ENCODE measurements at places on chromosomes 3 and 15. TPM values are rescaled to one million over a fixed set of nuclear protein-coding genes. Genes with fewer than 3 reads are reported as not detected.

- DNase-seq = no peak
Observed at GRCh38 chr3:152505926-152506325, 237.2 kb downstream of the MBNL1 start.

PRR20G gene
- total RNA-seq = not detected

DNA sequence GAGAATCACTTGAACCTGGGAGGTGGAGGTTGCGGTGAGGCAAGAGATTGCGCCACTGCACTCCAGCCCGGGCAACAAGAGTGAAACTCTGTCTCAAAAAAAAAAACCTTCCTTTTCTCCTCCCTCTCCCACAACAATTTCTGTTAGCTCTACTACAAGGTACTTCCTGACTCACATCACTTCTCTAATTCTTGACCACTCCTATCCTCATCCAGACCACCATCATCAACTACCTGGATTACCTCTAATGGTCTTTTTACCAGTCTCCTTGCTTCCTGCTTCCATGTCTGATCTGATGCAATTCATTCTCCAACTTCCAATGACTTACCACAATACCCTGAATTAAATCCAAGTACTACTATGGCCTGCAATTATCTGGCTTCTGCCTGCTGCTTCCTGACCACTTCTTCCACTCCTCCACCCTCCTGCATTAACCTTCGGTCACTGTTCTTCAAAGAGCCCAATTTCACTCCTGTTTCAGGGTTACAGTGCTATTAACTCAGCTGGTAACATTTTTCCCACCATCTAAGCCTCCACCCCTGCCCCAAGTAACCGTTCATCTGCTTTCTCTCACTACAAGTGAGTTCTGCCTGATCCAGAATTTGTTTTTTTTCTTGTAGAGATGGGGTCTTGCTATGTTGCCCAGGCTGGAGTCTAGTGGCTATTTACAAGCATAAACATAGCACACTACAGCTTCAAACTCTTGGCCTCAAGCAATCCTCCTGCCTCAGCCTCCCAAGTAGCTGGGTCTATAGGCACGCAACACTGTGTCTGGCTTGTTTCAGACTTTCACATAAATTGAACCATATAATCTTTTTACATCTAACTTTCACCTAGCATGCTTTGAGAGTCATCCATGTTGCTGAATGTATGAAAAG is 27.8 kb downstream of the DCAF1 start:
- DNase-seq = no peak

LOXL1 gene
- 1.5 TPM for total RNA-seq

SERF2 gene
- total RNA-seq = 632 TPM

ATP13A5 gene
- not detected for total RNA-seq

DNA sequence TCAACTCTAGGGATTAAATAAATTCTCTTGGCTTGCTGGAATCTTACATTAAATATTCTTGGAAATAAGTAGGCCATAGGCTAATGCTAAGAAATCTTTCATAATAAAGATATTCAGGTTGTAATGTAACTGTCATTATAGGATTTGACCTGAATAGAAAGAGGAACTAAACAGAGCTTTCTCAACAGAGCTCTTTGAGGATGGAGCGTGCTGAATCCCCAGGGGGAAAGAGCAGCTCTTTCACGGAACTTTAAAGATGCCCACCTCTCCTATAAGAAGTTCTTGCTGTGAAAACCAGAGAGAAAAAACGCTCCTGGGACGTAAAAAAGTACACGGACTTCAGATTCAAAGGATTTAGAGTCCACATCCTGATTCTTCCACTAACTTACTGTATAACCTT is 77.9 kb downstream of the NTRK3 start:
- no peak for DNase-seq

DNA sequence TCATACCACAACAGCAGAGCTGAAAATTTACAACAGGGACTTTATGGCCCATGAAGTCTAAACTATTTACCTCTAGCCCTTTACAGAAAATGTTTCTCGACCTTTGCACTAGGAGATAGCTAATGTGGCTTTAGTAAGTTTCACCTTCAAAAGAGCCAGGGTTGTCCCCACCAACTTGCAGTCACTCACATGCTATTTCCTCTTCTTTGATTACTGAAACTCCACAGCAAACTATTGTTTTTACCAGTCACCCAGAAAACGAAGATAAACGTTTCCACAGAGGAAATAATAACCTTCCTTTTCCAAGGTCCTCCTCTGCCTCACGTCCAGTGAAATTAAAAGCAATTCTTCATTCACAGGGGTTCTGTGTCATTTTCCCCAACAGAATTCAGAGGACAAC is 48.2 kb downstream of the WWTR1 start:
- no peak for DNase-seq

GLDN gene
- not detected for total RNA-seq

GRCh38 chr3:188259596-188259995 is 105.6 kb downstream of the LPP start:
- no peak for DNase-seq

DNA sequence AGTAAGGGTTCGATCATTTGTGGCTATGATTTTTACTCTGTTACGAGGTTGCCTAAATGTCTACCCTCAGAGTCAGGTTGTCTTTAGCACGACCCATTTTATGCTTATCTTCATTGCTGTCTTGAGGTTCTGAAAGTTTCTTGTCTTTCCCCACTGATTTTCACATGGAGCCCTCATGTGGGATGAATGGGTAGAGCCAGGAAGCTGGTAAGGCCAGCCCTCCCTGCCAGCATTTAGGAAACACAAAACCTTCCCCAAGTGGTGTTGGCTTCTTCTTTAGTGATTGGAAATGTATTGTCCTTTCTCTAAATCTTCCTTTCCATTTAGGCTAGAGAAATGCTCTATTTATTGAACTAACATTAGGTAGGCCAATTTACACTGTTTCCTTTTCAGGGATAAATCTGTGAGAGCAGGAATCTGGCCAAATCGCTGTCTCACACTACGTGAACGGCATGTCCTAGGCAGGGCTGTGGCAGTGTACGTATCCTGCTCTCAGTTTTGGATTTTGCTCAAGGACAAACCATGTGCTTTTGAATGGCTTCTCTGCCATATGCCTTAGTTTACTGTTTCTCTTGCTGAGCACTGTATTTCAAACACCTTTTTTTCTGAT is 43.7 kb downstream of the MYZAP start:
- DNase-seq = no peak

SPINK8 gene
- not detected for total RNA-seq

DNA sequence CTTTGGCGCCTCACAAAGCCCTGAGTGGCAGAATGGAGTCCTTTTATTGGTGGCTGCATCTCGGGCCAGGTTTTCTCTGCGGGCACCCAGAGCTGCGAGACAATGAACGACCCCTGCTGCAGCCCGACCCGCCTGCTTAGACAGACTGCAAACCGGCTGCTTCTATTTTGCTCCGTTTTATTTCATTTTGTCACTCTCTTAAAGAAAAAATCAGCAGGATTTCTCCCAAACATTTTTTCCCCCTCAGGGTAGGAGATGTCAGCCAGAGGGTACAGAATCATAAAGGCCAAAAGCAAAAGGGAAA is 64.8 kb downstream of the OXNAD1 start:
- DNase-seq = no peak

DNA sequence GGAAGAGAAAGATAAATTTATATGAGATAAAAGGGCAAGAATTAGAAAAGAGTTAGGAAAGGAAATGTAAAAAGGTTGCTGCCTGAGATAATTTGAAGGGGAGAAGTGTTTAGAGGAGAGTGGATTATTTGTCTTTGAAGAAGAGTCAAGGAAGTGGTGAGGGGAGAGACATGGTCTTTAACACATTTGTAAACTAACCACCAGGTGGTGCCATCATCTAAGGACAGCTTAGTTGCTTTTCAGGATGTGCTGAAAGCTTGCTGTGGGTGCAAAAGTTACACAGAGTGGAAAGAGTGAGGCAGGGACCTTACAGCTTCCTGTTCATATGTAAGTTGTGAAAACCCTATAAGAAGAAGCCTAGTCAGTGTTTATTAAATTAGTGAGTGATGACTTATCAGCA is 114.1 kb upstream of the DNAJC19 start:
- no peak for DNase-seq

DNA sequence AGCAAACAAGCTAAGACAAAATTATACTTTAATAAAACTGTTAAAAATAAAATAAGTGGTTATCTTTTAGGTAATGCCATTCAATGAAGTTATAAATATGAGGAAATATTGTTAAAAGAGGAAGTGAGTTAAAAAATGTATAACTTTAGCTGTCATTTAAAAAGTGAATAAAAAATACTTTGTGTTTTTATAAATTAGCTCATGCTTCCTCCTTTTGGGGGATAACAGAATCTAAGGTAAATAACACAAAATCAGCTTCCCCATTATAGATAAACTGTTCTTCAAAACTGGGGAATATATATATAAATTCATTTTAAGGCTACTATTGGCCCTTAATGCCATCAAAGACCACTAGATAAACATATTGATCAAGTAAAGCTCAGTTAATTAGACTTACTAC is 113.7 kb upstream of the AADACL2 start:
- no peak for DNase-seq

- no peak for DNase-seq
Observed at GRCh38 chr3:28347374-28348264, 902 bp upstream of the ZCWPW2 start.

GRCh38 chr3:38573556-38573955 is 75.9 kb downstream of the SCN5A start:
- no peak for DNase-seq

DNA sequence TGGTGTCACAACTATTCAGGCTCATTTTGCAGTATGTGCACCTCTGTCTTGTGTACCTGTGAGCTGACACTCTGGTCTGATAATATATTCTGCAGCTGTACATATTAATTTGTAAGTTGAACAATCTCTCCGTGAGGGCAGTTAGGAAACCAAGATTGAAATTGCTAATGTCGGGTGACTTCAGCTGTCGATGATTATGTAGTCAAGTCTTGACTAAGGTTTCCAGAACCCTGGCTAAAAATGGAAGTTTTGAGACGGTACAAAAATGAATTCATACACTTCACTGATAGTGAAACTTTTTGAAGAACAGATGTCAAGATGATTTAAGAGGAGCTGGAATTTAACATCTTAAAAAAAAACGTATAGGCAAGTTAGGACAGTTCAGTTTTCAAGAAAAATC is 196.8 kb upstream of the ICE2 start:
- no peak for DNase-seq
